ENCODE measurements at places on chromosomes 12 and 14.

GRCh38 chr12:73266206-73266605 is 994.0 kb downstream of the TRHDE start:
- no peak for DNase-seq

- no peak for DNase-seq
Observed at GRCh38 chr14:102594514-102595175, 2.2 kb downstream of the RCOR1 start.

GRCh38 chr12:108017472-108018057 is 111.5 kb upstream of the WSCD2 start:
- DNase-seq, result no peak

GRCh38 chr12:59149995-59150642 is 229.8 kb upstream of the LRIG3 start:
- no peak for DNase-seq

DNA sequence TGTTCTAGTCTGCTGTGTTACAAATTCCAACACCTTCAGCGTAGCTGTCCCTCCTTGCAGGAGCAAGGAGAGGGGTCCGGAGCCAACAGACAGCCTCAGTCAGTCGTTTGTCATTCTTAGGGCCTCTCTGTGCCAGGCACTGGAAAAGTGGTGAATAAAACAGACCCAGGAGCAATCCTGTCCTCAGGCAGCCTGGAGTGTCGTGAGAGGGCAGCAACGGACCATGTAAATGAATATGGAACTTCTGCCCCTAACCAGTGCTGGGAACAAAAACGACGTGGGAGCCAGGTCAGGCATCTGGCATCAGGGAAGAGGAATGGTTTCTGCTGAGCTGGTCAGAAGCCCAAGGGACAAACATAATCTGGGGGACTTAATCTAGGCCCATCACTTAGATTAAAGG is 64.8 kb upstream of the PSMC1 start:
- DNase-seq, result no peak

DNA sequence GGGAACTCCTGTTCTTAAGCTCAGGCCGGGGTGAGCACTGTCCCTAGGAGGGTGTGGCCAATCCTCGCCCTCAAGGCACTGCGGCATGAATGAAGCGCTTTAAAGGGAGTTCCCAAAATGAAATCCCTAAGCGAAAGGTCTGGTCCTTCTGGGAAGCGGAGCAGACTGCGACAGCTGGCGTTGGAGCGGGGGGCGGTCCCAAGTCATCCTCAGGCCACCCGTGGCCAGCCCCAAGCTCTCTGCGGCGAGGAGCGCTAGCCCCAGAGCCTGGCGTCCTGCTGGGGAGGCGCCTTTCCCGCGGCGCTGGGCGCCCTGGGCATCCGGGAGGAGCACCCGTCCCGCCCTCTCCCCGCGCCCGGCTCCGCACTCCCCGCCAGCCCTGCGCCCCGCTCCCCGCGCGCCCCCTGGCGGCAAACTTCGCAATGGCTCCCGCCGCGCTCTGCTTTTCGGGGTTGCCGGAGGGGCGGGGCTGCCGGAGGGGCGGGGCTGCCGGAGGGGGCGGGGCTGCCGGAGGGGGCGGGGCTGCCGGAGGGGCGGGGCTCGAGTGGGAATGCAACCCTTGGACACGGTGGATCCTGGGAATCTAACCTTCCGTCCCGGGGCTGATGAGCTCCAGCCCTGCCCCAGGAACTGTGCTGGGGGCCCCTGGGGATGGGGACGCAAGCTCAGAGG is 25.4 kb downstream of the ZBTB42 start:
- peak; percentile 79 for DNase-seq

GRCh38 chr12:80056232-80056631 is 43.1 kb upstream of the OTOGL start:
- DNase-seq, result no peak

GRCh38 chr14:69059658-69060623 is 80.8 kb upstream of the ACTN1 start:
- DNase-seq, result no peak

GRCh38 chr12:77433799-77434198 is 368.4 kb upstream of the E2F7 start:
- no peak for DNase-seq

- no peak for DNase-seq
Observed at GRCh38 chr12:6460751-6461371, 9.0 kb downstream of the TAPBPL start.

- DNase-seq, result no peak
Observed at GRCh38 chr14:22509036-22509709, 79.9 kb downstream of the DAD1 start.

DNA sequence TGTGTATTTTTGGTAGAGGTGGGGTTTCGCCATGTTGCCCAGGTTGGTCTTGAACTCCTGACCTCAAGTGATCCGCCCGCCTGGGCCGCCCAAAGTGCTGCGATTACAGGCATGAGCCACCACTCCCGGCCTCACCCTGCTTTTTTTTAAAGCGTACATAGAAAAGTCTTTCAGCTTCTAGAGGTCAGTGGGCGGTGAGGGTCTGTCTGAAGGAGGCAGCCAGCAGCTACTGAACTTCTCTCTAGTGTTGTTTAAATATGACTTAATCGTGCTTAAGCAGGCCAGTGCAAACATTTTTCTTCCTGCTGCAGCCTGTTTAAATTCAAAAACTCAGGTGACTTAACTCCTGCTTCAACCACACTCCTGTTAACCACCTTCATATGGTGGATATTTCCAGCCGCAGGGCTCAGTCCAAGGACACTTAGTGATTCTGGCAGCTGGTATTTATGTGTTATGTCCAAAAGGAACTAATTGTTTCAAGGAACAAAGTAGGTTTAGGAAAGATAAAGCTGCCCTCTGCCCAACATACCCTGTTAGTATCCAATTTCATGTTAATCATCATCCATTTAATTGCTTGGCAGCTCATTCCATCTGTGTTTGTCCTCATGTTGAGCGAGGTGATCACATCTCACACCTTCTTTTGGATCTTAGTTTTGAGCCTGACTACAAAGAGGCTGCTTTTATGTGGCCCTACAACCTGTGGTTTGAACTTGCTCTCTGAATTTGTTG is 2.0 kb downstream of the PRKAB1 start:
- no peak for DNase-seq

- DNase-seq, result no peak
Observed at GRCh38 chr12:43816168-43816567, 10.1 kb upstream of the TWF1 start.

- DNase-seq, result no peak
Observed at GRCh38 chr14:23939607-23940326, 13.8 kb upstream of the DHRS4 start.

DNA sequence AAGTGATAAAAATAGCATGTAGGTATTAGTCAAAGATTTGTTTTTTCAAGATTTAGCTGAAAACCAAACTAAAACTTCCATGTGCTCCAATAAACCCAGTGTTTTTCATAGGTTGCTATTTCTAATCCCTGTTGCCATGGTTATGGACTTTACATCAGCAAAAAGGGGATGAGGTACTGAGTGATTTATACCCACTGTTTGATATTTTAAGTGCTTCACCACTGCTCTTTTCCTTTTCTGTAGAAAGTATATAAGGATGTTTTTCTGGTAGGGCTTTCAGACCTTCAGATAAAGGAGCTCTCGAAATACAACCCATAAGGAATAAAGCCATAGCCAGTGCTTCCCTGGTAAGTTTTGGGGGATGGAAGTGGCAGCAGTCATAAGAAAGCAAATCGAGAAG is at the start of gene OTOGL:
OTOGL (plus strand) TSS at position 279 of the 400 bp plus-strand sequence. CDS start 109,895 bp downstream, outside the sequence.
- DNase-seq, result no peak

GRCh38 chr14:25411781-25412757 is 362.1 kb upstream of the STXBP6 start:
- peak; percentile 7 for DNase-seq

DNA sequence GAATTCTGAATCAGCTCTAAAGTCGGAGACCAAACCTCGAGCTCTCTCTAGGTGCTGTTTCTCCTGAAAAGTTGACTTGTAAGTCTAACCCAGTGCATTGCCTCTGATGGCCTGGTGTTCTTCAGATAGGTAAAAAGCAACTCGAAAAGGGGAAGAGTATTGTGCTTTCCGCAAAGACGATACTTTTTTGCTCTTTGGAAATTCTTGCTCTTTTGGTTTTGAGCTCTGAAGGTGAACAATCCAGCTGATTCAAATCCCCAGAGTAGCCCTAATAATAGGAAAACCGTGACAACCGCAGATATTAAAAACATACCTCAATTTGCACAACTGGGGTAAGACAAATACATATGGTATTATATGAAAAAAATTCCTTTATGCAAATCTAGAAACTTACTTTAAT is 447.4 kb downstream of the RAD51B start:
- DNase-seq, result no peak

GRCh38 chr14:60087668-60088067 is 4.1 kb upstream of the PCNX4 start:
- DNase-seq, result no peak

- DNase-seq, result peak; percentile 21
Observed at GRCh38 chr14:73741386-73741875, 27.2 kb upstream of the PNMA1 start.

DNA sequence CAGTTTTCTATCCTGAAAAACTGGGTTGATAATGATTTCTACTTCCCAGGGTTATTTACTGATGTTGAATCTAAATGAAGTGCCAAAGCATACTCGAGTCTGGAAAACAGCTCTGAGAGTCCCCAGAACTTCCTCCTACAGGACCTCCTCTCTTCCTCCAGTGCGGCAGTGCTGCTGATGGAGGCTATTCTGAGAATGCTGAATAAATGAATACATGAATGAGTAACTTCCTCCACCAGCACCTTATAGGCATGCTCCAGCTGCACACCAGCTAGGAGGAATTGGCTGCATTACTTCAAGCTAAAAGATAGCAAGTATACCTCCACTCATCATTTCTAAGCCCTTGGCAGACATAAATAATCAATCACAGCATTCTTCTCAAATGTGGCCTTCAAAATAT is 448.8 kb upstream of the CCDC196 start:
- DNase-seq, result no peak

DNA sequence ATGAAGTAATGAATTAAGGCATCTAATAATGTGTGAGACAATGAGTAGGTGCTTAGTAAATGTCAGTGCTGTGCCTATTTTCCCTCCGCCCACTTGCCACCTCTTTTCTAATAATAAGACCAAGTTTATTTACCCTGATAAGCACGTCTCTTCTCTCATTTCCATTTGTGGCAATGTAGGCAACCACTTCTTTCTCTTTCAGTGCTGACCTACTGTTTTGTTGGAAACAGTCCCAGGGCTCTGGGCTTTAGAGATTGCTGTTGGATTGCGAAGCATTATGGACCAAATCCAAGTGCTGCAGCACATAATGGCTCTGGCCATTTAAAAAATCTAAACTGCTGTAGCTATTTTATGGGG is 141.3 kb upstream of the PLEKHG7 start:
- DNase-seq, result no peak

GRCh38 chr12:32183650-32184049 is 77.0 kb downstream of the BICD1 start:
- DNase-seq, result no peak

DNA sequence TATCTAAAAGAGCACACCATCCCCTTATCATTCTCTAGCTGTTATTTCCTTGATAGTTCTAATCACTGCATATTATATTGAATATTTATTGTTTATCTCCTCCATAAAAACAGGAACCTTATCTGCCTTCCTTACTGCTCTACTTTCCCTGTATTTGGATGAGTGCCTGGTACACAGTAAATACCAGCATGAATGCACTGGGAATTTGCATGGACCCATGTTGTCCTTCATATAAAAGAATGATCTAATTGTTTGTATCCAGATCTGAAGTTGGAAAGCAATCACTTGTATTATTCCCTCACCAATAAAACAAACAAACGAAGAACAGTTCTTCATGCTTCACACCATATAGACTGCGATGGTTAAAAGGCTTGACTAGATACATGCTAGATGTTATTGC is 15.3 kb upstream of the CNOT2 start:
- no peak for DNase-seq

DNA sequence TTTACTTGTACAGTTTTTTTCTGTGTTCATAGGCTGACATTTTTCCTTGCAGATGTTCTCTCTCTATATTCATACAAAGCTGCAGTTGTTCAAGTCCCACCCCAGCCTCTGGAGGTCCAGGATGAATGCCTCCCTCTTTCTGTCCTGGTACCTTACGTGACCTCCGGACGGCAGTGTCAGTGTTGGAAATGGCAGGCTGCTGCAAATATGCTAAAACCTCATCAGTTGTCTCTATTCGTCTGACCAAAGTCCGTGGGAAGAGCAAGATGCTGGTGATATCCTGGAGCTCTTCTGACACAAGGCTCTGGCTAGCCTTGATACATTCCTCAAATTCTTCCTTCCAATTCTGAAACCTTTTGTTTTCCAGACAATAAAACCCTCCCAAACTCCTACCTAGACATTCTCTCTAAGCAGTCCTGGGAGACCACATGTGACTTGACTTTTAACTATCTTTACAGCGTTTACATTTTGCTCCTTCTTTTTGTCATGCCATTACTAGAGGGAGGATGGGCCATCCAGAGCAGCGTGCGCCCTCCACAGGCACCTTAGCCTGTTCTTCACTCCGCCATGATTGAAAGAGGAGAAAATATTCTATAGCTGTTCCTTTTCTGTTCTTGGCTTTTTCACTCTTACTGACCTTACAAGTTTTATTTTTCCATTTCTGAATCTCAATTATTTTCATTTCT is 143.6 kb downstream of the RGS6 start:
- DNase-seq, result no peak

DNA sequence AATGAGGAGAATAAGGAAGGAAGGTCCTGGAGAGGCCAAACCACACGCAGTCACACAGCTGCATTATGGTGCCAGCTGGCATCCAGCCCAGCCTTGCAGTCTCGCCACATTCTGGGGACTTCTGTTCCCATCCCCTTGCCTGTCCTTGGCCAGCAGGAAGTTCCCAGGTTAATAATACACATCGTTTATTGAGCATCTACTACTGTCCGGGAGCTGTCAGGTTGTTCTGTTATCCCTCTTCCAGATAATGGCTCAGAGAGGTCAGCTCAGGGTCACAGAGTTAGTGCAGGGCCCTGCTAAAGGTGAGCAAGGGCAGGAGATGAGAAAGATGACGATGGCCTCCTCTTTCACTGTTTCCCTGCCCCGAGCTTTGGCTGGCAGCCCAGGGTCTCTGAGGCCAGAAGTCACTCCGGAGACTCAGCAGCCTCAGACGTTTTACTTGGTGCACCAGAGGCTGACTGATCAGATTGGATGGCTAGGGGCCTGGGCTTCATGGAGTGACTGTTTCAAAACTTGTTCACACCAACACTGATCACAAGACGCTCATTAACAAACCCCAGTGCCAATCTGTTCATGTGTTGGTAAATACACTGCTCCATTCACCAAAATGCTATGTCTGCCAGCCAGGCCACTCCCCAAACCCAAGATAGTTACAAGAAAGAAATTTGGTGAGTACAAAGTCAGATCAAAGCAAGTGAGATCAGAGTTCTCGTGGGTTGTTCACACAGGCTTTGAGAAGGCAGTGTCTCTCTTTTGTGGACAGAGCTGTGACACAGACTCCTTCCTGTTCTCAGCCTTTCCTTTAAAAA is 79.2 kb downstream of the B4GALNT3 start:
- DNase-seq, result no peak

DNA sequence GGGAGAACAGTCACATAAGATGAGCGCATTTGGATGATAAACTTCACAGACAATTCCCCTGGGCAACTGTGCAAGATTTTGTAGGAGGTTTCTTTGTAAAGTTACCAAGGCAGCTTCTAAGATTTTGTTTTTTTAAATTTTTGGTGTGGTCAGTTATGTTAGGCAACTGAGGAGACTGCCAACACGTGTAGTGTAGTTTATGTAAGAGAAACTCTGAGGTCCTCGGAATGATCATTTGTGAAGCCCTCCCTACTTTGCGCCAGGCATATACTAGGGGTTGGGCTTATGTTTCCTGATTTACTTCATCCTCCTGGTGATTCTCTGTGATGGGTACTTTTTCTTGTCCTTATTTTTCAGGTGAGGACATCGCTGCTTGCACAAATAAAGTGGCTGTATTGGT is 433.6 kb downstream of the TMEM132D start:
- DNase-seq, result no peak
